Cardiac fibroblast (primary cell): ENCODE measurements at places on chromosomes 7 and 10.

GRCh38 chr7:31307972-31308371 lies 32.6 kb downstream of the NEUROD6 start:
- DNase-seq, result no peak

- DNase-seq, result peak; percentile 36
Measured at GRCh38 chr10:119896937-119897770, 4.6 kb downstream of the SEC23IP start.

DNA sequence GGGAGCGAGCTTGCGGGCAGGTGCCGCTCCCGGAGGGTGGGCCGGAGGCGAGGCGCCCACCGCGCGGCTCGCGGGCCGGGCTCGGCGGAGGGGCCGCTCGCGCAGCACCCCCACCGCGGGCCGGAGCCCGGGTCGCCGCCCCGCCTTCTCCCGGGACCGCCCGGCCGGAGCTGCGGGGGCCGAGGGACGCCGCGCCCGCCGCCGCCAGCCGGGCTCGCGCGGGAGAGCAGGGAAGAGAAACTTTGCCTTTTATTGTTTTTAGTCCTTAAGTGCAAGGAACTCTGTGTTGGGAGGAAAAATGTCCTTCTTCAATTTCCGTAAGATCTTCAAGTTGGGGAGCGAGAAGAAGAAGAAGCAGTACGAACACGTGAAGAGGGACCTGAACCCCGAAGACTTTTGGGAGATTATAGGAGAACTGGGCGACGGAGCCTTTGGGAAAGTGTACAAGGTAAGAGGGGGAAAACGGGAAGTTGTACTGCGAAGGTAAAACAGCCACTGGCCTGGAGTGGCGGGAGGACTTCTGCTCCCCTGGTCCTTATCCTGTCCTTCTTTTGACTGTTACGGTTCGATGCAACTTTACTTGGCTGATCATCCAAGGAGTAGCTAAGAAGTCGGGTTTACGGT lies 620 bp downstream of the SLK start:
- DNase-seq, result peak; percentile 40

GRCh38 chr10:3945026-3945425 lies 160.0 kb upstream of the KLF6 start:
- DNase-seq, result no peak

GRCh38 chr10:83764666-83765065 lies 374.6 kb upstream of the GHITM start:
- DNase-seq, result peak; percentile 82

DNA sequence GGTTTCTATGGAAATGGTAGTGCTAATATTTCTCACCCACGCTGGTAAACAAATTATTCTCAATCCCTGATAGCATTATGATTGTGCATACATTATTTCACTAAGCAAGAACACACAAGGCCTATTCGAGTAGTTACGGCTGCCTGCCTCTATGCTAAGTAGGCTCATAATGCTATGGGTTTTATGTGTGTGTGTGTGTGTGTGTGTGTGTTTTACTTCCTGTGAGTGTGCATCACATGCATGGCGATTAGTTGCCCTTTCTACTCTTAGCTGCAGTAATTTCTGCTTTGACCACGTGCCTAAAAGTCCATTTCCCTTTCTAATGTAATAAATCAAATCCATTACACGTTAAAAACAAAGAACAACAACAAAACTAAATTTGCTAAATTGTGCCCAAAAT lies 117.0 kb downstream of the CHCHD3 start:
- DNase-seq, result no peak

DNA sequence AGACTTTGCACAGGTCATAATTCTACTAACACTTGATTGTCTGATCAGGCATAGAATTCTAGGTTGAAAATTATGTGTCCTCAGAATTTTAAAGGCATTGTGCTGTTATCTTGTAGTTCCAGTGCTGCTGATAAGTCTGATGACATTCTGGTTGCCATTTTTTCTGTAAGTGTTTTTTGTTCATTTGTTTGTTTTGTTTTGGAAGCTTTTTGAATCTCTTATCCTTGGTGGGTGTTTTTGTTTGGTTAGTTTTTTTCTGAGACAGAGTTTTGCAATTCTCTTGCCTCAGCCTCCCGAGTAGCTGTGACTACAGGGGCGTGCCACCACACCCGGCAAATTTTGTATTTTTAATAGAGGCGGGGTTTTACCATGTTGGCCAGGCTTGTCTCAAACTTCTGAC lies 178.9 kb downstream of the CCDC71L start:
- no peak for DNase-seq

DNA sequence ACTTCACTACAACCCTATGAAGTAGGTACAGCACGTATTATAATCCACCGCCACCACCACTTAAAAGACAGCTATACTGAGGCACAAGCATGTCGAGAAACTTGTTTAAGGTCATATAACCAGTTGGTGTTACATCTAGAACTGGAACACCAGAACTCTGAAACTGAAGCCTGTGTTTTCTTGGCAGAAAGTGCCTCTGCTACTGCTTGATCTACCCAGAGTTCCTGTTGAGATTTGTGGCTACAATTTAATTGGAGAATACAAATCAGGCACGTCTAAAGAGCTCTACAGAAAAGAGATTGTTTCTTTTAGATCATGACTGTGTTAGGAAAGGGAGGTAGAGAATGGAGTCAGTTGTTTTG lies 4.3 kb upstream of the ADD3 start:
- DNase-seq, result no peak

DNA sequence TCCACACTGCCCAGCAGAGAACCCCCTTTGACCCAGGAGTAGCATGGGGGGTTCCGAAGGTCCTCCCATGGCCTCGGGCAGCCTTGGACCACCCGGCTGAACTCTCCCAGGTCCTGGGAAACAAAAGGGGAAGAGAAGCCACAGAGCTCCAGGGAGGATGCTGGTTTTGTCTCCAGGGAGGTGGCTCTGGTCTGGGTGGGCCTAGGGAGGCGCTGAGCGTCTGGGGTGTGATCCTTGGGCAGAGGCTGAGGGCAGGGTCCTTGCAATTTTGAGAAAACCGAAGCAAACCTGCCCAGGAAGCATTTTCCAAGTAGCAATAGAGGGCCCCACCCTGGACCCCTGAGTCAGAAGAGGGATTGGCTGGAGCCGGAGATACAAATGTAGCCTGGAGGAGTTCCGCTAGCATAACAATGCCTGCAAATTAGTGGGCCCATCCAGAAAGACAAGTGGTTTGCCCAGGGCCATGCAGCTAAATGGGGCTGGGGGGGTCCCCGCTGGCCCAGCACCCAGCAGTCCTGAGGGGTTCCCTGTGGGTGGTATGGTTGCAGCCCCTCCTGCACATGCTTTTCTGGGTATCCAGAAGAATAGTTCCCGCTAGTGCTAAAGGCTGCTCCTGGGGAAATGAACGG lies 2.0 kb downstream of the UTF1 start:
- DNase-seq, result no peak

- DNase-seq, result no peak
Measured at GRCh38 chr7:30980194-30980593, 16.4 kb downstream of the GHRHR start.

GRCh38 chr7:92631067-92631849 lies 41.1 kb upstream of the FAM133B start:
- DNase-seq, result no peak

DNA sequence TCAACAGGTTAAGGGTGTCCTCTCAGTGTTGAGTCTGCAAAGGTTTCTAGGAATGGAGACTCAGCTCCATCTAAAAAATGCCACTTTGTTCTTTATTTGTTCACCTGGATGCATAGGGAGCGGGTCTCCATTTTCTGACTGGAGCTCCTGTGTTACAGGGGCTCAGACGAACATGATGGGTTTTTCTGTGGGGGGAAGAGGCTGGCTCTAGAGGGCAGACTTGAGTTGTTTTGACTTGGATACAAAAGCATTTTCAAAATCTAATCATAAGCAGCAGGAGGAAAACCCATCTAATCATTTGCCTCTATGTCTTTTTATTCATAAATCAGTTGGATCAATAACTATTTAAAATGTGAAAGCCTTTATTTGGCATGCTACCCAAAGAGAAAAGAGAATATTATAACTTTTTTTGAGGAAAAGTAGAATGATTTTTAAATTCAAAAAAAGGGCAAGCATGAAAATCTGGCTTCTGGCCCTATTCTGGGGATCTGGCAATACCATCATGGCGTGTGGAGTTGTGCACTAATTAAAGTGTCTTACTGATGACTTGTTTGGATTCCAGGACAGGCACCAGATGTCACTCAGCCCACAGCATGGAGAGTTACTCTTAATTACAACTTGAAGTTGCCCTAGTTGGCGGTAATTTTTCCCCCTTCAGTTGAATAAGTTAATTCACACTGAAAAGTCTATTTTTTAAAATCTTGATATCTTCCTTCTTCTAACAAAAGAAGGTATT lies 594.9 kb downstream of the REEP3 start:
- DNase-seq, result peak; percentile 36

DNA sequence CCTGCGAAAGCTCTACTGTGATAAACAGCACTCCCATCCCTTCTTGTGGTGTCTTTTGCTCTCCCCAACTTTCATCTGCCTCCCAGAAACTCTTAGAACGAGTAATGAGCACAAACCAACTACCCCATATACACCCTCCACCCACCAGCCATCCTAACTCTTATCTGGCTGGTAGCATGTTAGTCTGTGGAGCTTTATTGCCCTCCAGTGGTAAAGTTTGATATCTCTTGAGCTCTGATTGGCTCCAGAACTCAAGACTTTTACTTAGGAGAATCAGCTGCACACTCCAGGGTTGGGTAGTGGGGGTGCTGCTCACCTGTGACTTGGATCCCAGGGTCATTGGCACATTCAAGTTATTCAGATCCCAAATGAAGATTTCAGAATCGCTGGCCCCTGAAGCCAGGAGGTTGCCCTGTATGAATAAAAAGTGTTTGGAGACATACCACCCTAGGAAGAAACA lies 10.9 kb downstream of the SEC31B start:
- DNase-seq, result peak; percentile 76

DNA sequence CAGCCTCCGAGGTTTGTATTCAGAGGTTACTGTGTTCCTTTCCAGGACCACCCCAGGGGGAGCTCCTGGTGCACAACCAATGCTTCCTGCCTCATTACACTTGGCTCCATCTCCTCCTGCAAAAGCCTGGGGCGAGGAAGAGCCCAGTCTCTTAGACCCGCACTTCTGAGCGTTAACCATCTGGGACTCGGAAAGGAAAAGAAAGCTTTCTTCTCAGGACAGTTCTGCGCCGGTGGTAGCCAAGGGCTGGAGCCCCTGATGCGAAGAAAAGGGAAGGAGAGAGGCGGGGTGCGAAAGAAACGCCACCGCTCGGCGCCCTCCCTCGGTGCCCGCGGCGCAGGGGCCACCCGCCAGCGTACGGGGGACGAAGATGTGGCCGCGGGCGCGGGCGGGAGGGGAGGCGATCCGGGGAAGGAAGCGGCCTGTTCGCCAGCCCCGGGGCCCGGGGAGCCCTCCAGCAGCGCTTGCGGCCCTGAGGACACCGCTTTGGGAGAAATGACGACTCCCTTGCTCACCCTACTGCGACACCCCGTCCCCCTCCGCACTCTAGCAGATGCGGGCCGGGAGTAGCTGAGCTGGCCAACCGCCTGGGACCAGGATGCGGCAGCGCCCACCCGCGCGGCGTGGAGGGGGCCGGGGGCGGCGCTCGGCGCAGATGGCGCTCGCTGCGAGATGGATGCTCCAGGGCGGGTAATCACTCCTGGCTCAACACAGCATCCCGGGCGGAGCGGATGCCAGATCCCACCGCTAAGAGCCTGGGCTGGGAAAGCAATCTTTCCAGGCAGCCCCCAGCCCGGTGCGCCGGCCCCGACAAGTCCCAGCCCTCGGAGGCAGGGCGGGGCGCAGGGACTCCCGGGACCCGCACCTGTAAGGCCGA lies 1.3 kb downstream of the NRCAM start:
- DNase-seq, result peak; percentile 53

- no peak for DNase-seq
Measured at GRCh38 chr10:96374639-96374984, 15.8 kb upstream of the OPALIN start.

GRCh38 chr7:24882989-24883621 lies 96.9 kb downstream of the OSBPL3 start:
- DNase-seq, result peak; percentile 97

DNA sequence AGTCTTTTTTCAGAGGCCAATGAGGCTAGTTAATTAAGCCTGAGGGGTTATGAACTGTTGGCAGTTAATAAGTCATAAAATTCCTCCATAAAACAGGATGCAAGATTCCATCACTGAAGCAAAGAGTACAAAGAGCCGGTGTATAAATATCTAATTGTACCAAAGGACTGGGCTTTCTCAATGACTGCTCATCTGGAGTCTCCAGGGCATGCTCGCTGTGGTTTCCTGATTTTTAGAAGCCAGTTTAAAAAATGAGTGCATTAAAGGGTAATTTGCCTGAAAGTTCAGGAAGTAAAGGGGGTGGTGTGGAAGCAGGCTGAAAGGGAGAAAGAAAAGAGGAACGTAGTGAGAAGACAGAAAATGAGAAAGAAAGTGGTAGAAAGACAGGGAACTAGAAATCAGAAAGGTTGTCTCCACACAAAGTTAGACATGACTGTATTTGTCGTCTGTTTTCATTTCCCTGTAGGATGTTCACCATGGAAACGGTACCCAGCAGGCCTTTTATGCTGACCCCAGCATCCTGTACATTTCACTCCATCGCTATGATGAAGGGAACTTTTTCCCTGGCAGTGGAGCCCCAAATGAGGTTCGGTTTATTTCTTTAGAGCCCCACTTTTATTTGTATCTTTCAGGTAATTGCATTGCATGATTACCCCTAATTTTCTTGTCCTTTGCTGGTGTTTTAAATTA lies 282.3 kb downstream of the TWIST1 start:
- DNase-seq, result no peak

DNA sequence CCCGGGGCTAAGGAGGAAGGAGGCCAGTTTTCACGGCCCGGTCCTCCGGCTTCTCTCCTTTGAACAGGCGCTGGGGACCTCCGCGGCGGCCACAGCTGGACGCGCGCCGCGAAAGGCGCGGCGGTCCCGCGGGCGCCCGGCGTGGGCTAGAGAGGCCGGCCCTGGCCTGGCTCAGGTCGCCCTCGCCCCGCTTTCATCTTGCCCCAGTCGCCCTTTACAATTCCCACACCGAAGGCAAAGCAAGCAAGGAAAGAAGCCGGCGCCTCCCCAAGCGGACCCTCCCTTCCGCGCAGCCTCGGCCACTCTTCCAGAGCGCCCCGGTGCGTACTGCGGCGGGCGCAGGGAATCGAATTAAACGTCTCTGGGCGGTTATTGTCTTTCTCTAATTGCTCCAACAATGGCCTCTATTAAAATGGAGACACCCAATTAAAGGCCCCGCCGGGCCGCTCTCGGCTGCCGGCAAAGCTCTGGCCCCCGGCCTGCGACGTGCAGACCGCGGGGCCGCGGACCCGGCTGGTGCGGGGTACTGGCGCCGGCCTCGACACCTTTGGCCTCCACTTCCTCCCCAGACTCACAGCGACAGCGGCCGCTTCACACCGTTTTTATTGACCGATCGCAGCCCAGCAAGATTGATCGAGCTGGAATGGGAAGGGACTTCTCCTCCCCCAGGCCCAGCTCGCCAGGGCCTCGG lies 4.5 kb upstream of the GATA3 start:
- DNase-seq, result peak; percentile 25

DNA sequence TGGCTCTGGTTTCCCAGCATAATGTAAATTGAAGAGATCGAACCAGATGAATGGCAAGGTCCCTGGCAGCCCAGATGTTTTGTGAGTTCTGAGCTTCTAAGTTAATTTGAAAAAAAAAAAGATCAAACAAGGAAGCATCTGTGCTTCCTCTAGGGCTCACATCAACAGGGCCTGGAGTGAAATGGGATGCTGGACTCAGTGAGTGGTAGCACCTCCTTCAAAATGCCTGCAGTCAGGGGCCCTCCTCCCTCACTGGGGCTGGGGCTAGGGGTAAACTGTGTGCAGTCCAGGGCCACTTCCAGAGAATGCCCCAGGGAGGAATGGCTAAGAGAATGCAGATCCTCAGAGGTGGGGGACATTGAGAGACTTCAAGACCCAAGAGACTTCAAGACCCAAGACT lies 6.0 kb upstream of the CUEDC2 start:
- DNase-seq, result no peak

GRCh38 chr7:117716707-117717299 lies 156.4 kb downstream of the CTTNBP2 start:
- DNase-seq, result no peak

GRCh38 chr7:1361756-1362125 lies 97.5 kb downstream of the MICALL2 start:
- no peak for DNase-seq
